ENCODE measurements at places on chromosomes 4 and X.
A peak's percentile ranks its signal among the peaks of the same experiment; 100 is the strongest.

DNA sequence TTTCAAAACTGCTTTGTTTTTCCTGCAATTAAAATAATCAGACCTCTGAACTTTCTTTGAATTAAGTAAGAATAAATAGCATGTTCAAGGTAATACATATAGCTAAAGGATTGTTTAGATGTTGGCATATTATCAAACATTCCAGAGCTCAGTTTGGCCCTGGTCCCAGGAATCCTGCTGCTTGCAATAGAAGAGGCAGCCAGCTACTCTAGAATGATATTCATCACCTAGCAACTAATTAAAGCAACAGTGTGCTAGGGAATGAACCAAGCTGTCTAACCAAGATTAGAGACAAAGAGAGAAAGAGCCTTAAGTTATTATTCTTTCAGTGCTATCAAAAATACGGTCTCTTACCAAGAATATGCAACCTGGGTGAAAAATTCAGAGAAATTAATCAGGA is 460.9 kb downstream of the GABRG1 start:
- DNase-seq = no peak

DNA sequence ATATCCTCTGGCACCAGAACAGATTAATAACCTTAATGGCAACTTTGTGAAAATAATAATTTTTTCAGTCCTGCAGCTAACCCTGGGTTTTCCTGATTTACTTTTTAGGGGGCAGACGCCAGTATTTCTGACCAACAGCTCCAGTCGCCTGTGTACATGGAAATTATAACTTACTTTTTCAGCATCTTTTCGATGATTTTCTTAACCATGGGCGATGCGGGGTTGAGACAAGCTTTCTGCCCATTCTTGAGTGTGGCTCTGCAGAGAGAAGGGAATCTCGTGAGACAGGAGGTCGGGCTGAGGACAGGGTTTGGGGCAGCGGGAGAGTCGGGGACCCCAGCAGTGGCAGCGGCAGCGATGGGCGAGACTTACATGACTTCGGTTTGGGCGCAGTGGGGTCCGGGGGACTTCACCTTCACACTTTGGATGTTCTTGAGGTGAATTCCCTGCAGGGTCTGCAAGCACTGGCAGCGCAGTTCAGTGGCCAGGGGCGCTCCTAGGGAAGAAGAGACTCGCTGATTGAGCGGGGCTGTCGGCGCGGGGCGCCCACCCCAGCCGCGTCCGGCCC is 484 bp downstream of the CXCL2 start:
- no peak for DNase-seq

GRCh38 chr4:18626366-18626765 is 604.8 kb upstream of the LCORL start:
- DNase-seq = no peak

DNA sequence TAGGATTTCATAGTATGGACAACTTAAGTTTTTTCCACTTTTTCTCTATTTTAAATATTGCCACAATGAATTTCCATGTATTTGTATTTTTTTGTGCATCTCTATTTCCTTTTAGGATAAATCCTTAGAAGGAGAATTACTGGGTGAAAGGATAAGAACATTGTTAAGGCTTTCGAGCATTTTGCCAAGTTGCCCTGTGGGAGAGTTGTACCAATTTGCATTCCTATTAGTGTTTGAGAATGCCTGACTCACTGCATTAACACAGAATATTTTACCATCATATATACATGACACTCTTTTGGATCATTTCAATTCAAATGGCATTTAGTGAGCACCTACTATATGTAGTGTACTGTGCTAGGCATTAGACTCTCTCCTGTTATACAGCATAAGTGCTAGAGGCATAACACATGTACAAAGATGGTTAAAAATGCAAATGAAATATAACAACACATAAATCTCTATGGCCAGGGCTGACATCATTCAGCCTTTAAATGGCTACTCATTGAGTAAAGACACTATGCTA is 57.0 kb downstream of the PLAC1 start:
- DNase-seq = no peak

- DNase-seq = no peak
Observed at GRCh38 chrX:153966841-153967535, 4.6 kb downstream of the HCFC1 start.

- no peak for DNase-seq
Observed at GRCh38 chr4:555566-556275, 20.4 kb downstream of the TMEM271 start.

DNA sequence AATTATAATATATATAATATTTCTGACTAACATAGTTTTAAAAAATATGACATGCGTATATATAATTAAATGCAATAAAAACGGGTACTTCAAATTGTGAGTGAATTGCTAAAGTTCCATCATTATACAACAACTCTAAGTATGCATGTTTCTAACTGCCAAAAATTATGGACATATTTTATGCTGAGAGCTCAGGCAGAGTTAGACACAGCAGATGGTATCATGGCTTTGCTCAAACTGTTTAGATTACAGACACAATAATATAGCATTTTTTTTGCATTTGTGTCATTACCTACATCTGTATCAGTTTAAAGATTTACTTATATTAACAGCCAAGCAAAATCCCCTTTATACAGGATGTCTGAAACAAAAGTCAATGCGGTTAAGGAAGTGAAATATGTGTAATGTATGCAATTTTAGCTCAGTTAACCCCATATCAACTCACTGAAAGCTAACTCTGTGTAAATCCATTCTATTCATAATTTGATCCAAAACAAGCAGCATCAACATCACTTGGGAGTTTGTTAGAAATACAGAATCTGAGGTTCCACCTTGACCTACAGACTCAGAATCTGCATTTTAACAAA is 119.1 kb upstream of the CNKSR2 start:
- DNase-seq = no peak

GRCh38 chr4:9989918-9990635 is 31.2 kb downstream of the SLC2A9 start:
- DNase-seq = no peak

DNA sequence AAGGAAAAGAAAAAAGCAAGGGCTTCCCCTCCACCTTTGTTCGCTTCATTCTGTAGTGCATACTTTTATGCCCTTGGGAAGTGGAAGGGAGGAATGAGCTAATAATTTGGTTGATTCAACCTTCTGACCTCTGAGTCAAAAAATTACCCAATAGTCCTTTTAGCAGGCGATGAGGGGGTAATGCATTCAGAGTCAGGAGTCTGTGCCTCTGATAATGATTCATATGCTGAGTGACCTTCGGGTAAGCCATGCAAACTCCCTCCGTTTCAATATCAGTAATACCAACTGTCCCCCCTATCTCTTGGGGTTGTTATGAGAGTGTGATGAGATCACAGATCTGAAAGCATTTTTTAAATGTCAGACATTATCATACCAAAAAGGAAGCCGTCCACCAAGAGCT is 41.6 kb upstream of the ACSL4 start:
- peak; percentile 22 for DNase-seq

DNA sequence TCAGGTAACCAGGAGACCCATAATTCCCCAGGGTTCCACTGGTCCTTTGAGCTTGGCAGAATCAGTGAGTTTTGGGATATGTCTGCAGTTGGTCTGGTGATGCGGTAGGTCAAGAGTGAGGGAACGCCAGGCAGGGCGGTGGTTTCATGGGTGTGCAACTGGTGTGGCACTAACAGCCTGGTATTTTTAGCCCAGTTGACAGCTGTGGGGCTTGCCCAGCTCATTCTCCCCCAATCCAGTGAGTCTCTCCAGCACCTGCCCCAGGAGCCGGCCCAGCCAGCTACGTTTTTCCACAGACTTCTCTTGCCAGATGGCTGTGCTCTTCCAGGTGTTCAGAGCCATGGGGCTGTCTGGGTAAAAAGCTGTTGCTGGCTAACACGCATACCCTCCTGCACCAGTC is 1019.9 kb downstream of the CCSER1 start:
- DNase-seq = no peak

DNA sequence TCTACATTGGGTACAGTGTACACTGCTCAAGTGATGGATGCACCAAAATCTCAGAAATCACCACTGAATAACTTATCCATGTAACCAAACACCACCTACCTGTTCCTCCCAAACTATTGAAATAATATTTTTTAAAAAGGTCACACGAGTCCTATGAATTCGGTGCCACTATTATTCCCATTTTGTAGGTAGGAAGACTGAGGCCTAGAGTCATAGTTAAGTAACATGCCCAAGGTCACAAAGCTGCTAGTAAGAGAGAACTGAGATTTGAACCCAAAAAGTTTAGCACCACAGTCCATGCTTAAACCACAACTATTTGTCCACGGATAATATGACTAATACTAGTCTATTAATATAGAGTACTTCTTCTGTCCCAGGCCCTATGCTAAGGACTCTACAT is 2.7 kb downstream of the ARHGEF6 start:
- no peak for DNase-seq

DNA sequence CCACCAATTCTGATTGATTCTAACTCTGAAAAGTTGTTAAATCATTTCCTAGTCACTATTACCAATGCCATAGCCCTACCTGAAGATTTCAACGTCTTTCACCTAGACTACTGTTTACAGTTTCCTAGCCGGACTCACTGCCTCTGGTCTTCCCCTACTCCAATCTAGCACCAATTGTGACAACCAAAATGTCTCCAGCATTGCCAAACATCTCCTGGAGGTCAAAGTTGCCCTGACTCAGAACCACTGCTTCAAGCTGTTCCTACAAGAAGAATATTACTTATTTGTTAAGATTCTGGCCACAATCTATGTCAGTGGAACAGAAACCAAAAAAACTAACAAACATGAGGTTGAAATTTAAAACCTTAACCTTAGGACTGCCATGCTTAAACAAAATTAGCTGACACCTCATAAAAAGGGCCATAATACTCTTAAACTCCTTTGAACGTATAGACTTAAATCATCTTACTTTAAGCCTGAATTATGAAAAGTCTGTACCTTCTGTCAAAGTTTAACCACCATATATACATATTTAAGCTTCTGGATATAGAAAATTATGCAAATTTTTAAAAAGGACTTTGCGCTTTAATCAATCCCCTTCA is 2.1 kb downstream of the PDS5A start:
- no peak for DNase-seq

DNA sequence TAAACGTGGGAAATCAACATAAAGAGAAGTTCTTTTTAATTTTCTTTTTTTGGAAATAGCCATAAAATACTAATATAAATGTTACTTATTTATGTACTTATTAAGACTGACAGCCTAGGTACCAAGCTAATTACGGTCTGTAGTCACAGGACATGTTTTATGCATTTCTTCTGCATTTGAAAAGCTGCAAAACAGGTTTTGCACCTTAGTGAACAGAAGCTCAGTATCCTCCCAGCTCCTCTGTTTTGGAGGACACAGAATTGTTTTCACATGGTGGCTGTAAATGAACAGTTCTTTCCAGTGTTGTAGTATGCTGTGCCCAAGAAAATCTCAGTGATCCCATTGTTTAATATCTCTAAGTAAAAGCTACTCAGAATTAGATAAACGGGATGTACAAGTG is 1788.0 kb upstream of the TENM3 start:
- DNase-seq = no peak

DNA sequence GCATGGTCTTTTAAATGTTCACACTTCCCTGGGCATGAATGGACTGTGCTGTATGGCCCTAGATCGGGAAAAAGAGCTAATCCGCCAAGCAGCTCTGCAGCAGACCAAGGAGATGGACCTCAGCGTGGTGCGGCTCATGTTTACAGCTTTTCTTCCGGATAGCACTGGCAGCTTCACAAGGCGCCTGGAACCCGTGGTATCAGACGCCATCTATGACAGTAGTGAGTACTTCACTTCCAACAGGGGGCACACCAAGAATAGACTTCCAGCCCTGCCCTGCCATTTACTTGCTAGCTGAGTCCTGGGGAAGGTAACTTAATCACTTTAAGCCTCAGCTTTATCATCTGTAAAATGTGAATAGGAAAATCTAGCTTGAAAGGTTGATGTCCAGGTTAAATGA is 77.7 kb downstream of the NFKB1 start:
- no peak for DNase-seq

DNA sequence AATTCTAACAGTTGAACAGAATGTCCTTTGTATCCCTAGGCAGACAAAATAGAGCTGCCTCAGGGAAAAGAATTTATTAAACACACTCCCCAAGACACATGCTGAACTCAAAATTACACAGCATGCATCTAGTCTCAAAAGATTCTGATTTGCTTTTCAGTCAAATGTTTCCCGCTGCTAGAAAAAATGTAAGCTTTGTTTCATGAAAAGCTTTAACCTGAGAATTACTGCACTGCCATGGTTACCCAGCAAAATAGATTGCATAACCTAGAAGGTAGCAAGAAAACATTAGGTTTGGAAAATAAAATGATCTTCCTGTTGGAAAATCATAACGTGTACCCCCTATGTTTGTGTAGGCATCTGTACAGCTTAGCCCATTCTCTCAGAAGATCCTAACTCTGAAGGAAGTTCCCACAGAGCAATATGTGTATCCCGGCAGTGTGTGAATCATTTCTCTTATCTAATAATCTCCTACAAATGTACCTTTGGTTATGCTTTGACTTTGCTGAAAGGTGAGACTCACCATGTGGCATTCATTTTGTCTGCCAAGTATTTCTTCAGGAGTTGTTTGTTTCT is 646.9 kb downstream of the STPG2 start:
- DNase-seq = no peak

GRCh38 chrX:32987142-32987541 is 224.2 kb downstream of the DMD start:
- DNase-seq = no peak

DNA sequence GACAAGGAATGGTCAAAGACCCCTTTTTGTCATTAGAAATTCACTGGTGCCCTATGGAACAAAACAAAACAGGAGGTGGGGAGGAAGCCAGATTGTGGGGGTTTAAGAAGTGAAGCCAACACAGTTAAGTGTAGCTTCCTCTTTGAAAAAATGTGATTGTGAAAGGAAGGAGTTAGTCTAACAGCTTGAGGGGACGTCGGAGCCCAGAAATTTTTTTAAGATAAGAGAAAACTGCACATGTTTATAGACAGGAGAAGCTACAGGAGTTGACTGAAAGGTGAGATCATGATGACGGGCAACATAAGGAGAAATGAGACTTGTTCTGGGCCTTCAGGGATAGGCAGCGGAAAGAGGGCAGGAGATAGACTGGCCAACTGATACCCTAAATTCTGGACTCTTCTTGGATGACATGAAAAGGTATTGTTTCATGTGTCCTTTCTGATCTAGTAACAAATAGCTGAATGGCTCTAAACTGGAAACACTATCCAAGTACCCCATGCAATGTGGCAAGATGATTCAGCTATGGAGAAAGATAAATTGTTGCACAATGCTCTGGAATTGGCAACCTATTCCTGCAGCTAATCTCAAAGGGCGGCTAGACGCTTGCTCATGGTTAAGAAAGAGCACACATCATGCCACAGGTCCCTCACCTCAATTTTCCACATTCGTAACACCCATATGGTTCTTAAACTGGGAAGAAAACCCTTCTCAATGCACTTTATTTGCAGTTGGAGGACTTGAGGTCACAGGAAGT is 3.7 kb upstream of the HDAC8 start:
- DNase-seq = no peak

- no peak for DNase-seq
Observed at GRCh38 chr4:42489095-42489494, 91.8 kb downstream of the SHISA3 start.

DNA sequence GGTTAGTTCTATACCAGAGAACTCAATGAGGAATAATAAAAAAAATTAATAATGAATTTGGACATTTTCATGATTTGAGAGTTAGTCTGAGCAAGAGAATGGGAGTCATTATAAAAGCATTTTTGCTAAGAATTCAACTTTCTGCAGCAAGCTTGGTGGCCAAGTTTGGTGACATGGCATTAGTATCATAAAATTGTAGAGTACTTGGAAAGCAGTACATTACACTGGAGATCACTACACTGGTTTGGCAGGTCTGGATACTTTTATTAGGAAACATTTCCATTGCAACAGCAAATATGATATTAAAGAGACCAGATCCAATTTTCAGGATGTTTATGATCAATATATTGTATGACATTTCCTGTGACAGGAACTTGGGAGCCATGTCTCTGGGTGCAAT is 249.1 kb upstream of the INTU start:
- no peak for DNase-seq

- no peak for DNase-seq
Observed at GRCh38 chr4:150006197-150006596, 72.0 kb upstream of the DCLK2 start.
